CD4-positive, alpha-beta T cell (primary cell): ENCODE measurements at places on chromosomes 6 and 20.

DNA sequence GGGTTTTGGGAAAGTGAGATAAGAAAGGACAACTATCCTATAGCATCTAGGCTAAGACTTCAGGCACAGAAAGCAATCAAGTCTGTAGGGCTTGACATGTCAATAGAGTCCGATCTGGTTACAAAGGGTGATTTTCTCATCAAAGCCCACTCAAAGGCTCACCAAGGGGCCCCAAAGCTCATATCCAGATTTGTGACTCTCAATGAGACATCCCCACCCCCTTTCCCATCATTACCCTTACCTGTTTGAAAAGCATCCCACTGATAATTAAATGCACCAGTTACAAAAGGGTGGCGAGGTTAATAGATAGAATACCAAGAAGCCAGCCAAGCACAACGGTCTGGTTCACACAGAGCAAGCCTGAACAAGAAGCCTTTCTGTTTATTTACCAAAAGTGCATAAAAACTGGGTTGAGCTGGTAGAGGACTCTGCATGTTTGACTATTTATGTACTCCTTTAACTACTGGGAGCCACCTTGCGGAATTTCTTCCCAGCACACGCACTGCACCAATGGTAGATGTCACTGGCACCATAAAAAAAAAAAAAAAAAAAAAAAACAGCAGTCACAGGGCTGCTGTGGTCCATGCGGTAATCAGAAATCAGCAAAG lies 6.1 kb downstream of the JAG1 start:
- no peak for DNase-seq

DNA sequence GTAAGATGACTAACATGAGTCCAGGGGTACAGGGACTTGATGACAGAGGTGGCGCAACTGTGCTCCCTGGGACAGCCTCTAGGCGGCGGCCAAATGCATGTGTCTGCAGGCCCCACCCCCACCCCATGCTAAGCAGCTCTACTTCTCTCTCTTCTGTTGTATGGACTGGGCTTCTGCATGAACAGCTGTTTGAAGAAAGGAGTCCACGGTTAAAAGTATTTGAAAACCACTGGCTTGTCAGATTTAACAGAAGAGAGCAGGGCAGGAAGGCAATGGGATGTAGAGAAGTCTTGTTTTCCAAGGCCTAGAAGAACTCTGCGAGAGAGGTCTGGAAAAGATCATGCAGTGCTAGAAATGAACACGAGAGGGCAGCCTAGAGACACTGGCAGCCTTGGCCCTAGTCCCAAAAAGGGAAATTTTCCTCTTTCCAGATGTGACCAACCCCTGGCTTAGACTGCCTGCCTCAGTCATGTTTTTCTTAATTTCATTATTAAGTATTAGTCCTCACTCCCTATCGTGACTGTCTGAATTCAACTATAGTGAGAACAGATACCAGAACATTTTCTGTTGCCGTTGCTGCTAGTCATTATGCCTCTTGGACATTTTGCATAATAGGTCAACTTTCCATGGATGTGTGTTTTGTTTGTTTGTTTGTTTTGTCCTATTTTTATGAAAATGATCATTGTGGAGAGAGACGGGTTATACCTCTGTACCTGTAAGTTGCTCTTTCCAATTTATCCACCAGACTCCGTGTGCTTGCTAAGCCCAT lies 265.0 kb downstream of the ADGRG6 start:
- peak; percentile 43 for DNase-seq

DNA sequence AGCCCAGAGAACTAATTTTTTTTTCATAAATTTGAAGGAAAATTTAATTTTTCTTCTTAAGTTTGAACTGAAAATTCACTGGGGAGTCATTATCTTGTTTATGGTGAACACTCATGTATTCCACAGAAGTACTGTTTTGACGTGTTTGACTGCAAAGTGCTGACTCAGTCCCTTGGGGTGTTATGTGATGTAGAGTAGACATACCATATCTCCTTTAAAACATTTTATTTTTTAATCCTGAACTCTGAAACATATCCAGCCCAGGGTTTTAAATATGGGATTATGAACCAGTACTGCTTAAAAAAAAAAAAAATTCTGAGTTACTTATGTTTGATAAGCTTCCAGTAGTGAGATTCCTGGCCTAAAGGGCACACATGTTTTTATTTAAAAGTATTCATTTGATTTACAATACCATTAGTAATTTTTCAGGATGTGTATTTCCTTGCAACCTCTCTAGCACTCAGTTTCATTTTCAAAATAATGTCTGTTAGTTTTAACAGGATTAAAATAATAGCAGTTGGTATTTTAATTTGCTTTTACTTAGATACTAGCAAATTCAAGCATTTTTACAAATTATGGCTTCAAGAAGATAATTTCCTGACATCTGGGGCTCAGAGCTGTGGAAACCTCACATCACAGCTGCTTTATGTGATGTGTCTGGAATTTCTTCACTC lies 81.7 kb upstream of the PDE10A start:
- DNase-seq, result no peak

DNA sequence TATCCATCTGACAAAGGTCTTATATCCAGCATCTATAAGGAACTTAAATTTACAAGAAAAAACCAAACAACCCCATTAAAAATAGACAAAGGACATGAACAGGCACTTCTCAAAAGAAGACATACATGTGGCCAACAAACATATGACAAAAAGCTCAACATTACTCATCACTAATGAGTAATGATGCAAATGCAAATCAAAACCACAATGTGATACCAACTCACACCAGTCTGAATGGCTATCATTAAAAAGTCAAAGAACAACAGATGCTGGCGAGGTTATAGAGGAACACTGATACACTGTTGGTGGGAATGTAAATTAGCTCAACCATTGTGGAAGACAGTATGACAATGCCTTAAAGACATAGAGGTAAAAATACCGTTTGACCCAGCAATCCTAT lies 13.9 kb downstream of the MACROD2 start:
- DNase-seq, result no peak

- DNase-seq, result no peak
Measured at GRCh38 chr6:134330555-134330954, 12.6 kb upstream of the SGK1 start.

DNA sequence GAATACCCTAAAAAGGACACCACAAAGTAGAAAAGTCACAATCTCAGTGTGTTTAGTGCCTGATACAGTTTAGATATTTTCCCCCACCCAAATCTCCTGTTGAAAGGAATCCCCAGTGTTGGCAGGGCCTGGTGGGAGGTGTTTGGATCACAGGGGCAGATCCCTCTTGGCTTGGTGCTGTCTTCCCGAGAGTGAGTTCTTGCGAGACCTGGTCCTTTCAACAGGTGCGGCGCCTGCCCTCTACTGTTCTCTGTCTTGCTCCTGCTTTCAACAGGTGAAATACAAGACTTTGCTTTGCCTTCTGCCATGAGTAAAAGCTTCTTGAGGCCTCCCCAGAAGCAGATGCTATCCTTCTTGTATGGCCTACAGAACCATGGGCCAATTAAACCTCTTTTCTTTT lies 534.3 kb upstream of the NRSN1 start:
- no peak for DNase-seq

DNA sequence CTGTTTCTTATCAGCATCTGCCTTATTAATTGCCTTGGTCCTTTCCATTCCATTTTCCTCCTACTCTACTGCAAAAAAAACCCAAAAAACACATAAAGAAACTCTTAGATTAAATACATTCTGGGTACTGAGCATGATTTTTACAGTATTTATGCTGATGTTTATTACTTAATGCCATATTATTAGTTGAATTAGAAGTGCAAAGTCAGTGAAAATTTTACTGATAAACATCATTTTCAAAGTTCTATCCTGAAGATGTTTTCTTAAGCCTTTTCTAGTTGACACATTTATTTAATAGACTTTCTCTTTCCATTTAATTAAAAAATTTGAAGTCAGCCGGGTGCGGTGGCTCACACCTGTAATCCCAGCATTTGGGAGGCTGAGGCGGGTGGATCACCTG lies 236.0 kb upstream of the RUNX2 start:
- DNase-seq, result no peak

DNA sequence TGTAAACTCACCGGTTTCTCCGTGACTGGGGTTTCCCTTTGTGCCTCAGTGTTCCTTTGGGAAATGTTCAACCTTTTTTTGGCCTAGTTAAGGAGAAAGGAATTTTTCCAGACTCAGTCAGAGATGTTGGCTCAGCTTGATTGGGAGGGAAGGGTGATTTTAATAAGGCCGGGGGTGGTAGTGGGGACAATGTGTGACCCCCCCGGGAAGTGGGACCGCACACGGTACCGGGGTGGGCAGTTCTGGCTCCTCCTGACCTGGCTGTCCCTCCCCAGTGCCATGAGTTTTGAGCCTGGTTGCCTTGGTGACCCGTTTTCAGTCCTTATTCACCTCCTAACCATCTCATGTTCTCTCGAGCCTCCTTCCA lies 132.7 kb downstream of the SNX5 start:
- DNase-seq, result no peak

DNA sequence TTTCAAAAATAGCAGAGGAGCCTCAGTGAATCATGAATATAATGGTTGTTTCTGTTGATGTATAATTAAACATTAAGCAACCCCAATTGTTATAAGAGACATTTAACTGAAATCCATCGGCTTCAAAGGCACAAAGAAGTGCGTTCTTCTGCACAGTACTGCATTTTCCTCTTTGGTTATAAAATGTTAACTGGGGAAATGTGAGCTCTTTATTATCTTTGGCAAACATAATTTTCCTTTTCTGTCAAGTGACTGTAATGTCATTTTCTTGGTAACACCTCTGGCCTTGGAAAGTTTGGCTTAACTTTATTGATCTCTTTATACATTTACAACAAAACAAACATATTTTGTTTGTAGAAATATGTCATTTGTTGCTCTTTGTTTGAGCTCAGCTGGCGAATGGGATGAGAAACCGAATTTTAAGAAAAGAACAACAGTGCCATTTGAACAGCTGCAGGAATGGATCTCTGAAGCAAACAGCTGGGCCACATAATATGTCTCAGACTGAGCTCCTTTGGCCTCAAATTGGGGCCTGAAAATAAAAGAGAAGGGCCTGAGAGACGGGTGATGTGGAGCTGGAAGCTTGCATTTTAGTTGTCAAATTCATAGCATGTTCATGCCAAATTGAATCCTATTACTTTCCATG lies 427.0 kb upstream of the SPTLC3 start:
- DNase-seq, result no peak

DNA sequence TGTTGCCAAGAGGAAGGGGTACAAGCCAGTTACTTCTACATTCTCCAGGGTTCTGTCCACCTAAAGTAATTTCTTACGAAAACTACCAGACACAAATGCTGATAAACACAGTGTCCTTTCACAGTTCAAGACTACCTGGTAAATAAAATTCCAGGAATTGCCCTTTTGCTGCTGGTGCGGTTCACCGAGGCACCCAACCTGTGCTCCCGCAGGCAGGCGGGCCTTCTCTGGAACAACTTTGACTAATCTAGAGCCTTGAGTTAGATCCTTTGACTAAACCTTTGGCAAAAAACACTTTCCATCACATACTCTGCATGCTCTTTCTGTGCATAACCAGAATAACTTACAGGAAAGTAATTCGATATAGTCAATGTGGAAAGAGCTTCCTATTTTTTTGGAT lies 107.0 kb downstream of the HUS1B start:
- no peak for DNase-seq

GRCh38 chr6:94953867-94954631 lies 623.3 kb upstream of the MANEA start:
- no peak for DNase-seq

DNA sequence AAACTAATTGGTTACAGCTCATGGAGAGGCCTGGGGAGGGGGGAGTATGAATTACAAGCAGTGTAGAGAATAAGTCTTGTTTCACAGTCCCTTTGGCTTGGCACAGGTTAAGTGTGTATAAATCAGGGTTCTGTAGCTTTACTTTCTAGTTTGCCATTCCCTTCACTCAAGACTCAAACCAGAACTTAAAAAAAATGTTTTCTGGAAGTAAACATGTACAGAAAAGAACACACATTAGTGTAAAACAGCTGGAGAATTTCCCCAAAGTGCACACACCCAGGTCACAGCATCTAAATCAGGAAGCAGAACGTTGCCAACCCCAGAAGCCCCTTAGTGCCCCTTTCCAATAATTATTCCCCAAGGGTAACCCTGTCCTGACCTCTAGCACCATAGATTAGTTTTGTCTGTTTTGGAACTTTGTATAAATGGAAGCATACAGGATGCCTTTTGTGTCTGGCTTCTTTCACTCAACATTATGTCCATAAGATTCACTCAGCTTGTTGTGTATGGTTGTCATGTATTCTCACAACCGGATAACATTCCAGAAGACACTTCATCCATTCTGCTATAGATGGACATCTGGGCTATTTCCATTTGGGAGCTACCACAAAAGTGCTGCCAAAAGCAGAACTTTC lies 33.7 kb upstream of the SCUBE3 start:
- DNase-seq, result no peak

DNA sequence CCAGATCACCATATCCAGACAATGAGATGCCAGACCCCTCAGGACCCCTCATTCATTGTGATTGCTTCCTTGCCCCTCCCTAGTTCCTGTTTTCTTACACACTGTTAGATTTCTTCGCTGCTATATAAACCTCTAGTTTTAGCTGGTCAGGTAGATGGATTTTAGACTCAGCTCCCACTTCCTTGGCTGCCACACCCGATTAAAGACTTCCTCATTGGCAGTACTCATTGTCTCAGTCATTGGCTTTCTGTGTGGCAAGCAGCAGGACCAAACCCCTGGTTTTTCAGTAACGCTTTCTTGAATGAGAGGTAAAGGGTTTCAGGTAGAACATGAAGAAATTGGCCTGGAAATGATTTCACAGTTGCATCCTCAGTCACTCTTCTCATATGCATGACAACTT lies 47.9 kb downstream of the QRSL1 start:
- DNase-seq, result no peak

GRCh38 chr20:33158637-33159385 lies 9.1 kb upstream of the BPIFA2 start:
- DNase-seq, result no peak

GRCh38 chr6:147909640-147910039 lies 401.1 kb downstream of the SAMD5 start:
- DNase-seq, result no peak

GRCh38 chr6:96196633-96197032 lies 180.9 kb downstream of the FUT9 start:
- DNase-seq, result no peak

GRCh38 chr6:2231438-2231837 lies 14.0 kb downstream of the GMDS start:
- DNase-seq, result no peak

- DNase-seq, result no peak
Measured at GRCh38 chr20:19344341-19344740, 131.9 kb downstream of the SLC24A3 start.

GRCh38 chr6:1952740-1953360 lies 292.6 kb downstream of the GMDS start:
- DNase-seq, result no peak

DNA sequence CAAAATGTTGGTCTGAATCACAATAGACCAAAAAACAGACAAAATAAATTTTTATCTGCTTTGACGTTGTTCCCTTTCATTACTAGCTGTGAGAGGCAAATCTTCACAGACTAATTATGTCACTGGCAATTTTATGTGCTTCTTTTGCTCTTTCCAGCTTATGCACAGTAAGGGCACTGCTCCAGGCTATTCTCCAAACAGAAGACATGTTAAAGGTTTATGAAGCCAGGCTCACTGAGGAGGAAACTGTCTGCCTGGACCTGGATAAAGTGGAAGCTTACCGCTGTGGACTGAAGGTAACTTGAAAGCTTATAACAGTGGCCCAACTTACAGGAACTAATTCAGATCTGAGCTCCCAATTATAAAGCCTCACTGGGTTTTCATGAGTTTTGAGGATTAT lies 15.5 kb upstream of the SNRNP48 start:
- DNase-seq, result no peak

GRCh38 chr6:1326535-1327121 lies 14.7 kb downstream of the FOXQ1 start:
- DNase-seq, result no peak

- DNase-seq, result no peak
Measured at GRCh38 chr20:62355878-62356588, 11.1 kb downstream of the LAMA5 start.
